NCI-H446 treated with DMSO at 0.1 percent for 48 hours (cell line): ENCODE measurements at places on chromosomes 3 and 15.

DNA sequence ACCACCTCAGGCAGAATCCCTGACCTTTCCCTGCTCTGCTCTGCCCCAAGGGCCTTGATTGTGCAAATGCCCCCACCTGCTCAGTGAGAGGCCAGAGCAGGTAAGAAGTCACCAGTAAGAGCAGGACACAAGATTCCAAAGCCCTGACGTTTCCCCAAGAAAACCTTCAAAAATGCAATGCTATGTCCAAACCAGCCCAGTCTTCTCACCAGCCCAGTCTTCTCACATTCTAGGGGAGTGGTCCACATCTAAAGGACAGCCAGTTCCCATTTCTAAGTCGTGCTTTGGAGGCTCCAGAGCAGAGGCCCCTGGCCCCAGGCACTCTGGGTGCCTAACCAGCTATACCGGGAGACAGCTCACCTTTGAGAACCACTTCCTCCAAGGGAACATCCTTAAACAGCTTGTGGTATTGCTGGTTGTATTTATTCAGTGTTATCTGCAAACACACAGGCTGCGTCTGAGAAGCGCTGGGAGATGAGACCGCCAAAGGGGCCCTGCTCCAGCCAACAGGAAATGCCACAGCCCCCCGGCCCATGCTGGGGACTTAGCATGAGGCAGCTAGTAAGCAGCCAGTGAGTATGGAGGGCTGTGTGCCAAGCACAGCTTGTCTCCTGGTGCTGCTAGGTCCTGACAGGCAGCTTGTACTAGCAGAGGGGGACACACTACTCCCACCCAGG is 29.3 kb downstream of the GRAMD2A start:
- DNase-seq, result no peak

DNA sequence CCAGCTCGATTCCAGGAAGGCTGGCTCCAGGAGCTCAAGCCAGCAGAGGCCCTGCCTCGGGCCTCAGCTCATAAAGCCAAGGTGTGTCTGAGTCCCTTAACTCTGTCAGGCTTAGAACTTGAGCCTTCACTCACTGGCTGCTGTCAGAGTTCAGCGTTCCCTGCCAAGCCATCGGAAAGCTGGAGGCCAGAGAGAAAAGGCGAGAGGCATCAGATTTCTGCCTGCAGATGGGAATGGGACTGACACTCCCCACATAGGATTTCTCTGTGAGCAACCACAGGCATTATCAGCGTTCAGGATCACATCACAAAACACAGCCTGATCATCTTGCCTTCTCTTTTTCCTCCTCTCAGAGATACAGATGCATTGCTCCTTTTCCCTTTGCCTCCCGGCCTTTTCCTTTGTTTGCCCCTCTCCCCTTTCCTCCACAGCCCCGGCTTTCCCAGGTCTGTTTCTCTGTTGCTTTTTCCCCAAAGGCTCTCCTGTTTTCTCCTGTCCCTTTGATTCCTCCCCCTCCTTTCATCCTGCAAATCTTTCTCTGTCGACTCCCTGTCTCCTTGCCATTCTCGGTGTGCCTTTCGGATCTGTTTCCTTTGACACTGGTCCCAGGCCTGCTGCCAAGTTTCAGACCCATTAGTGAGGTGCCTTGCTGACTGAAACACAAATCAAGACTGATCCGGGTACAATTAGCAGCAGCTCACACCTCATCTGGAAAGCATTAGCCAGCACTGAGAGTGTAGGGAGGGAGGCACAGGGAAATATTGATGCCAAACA is 44.5 kb upstream of the BOC start:
- peak; percentile 99 for DNase-seq

DNA sequence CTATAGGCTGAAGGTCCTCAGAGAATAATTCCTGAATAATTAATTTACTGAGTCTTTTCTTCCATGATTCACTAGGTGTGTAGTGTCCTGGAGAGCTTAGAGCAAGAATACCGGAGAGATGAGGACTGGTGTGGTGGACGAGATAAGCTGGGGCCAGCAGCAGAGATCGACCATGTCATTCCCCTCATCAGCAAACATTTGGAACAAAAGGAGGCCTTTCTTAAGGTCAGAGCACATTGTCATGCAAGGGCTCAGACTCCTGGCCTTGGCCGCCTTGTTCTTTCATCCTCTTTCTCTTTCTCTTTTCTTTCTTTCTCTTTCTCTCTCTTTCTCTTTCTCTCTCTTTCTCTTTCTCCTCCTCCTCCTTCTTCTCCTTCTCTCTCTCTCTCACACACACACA is 291.4 kb upstream of the UMPS start:
- DNase-seq, result no peak

DNA sequence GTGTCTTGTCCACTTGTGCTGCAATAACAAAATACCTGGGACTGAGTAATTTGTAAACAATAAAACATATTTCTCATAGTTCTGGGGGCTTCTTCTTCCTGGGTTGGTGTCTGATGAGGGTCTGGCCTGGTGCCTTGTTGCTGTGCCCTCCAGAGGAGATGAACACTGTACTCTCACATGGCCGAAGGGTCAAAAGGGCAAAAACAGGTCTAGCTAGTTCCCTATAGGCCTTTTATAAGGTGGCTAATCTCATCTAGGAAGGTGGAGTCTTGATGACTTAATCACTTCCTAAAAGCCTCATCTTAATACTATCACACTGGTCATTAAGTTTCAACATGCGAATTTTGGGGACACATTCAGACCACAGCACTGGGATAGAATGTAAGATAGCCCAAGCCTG is 228.4 kb downstream of the TLE3 start:
- no peak for DNase-seq

DNA sequence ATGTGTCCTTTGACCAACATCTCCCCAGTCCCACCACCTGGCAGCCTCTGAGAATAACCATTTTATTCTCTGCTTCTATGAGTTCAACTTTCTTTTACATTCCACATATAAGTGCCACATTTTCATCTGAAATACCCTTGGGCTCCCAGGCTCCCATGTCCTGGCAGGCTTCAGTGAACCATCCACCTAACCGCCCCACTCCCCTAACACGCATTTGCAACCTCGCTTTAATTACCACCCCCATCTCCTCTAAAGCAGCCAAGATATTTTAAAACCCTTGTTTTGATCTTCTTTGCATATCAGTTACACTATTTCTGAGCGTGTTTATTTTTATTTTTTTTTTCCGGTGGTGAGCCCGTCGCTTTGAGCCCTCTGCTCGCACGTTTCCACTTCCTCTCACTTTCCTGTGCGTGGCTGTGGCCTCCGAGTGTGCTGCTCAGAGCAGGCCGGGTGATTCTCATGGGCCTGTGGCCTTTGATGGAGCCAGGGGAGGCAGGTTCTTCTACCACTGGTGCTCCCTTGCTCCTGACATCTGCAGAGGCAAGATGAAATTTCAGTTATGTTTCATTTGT is 195.4 kb upstream of the LPP start:
- no peak for DNase-seq

GRCh38 chr3:42590989-42591756 is 513 bp downstream of the SS18L2 start:
- DNase-seq, result no peak

- no peak for DNase-seq
These were observed 577.7 kb downstream of the MECOM start for GRCh38 chr3:169085827-169086226.

DNA sequence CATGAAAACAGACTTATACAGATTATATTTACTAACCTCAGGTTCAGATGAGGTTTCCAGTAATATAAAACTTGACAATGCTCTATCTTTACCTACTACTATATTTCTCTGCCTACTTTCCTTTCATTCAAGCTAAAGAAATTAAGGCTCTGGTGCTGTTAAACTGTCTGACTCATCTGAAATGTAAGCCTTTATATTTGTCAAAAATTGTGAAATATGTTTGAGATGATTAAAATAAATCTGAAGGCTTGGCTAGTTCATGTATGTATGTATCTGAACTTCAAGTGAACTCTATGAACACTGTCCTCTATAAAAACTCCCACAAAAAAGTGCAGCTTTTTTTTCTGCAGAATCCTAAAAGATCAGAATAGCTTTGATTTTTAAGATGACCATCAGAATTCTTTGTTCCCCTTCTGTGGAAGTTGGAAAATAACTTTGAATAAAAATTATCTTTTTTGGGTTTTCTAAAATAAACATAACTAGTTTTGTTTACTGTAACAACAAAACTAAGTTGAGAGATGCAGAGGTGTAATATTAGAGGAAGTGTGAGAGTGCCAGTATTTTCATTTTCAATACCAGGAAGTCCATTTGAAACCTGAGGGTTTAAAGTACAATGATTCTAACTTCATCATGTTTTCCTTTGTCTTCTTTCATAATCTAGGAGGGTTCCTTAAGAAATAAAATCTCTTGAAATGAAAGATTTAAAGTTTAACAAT is 42.2 kb downstream of the ILDR1 start:
- DNase-seq, result no peak

GRCh38 chr3:60912876-60913275 is 338.4 kb downstream of the FHIT start:
- no peak for DNase-seq

- DNase-seq, result no peak
These were observed 74.6 kb upstream of the ACAD9 start for GRCh38 chr3:128804811-128805155.

GRCh38 chr3:120353463-120353862 is 4.3 kb upstream of the LRRC58 start:
- DNase-seq, result no peak

DNA sequence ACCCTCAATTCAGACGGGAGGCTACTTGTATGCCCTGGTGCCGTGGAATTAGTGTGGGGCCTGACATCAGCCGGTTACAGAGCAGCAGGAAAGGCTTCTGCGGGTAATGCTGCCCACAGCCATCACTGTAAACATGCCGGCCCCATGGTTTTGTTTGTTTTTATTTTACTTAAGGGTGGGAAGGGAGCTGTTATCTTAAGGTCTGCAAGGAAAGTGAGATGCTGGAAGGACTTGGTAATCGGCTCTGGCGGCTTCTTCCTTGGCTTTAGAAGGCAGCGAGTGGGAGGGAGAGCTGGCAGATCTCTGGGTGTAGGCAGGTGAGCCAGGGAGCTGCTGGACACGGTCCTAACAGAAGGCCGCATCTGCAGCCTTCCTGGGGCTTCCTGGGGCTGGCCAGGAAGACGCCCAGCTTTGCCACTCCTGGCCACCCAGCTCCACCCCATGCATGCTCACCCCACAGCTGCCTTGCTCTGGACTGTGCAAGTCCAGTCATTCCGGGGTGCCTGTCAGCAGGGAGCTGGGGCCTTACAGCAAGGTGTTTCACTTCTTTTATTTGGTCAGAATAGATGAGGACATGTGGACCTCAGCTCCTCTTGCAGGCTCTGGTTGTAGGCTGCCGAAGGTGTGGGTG is 54.1 kb upstream of the FURIN start:
- DNase-seq, result no peak

DNA sequence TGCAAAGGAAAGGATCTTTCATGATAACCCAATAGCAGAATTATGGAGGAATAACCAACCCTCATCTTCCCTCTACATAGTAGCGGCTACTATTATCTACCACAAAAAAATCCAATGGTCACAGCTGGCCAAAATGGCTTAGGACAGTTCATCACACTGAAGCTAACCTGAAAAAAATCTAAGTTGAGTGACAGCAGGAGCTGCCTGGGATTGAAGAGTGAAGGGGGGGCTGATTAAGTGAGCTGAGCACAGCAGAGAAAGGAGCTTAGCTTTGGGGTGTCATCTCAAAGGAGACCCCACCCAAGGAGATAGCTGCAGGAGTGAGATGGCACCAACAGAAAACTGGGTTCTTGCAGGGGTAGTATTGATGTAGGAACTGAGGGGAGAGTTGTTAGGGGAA is 33.6 kb downstream of the CCNL1 start:
- DNase-seq, result no peak

DNA sequence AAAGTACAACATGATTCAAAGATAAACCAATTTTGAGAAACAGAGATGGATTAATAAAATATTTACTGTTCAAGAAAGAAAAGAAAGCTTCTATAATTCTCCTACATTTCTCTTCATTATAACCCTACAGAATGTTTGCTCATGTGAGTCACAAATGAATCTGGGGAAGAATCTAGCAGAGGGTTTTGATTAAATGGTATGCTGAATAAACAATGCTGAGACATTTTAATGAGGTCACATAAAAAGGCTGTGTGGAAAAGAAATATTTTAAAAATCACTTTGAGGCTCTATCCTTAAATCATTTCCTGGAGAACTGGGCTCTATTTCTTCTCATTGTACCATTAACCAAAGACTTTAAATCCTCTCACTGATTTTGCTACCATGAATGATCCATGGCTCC is 727.7 kb downstream of the NTRK3 start:
- DNase-seq, result no peak

- DNase-seq, result no peak
These were observed 126.9 kb downstream of the CCNL1 start for GRCh38 chr3:157033001-157033400.

DNA sequence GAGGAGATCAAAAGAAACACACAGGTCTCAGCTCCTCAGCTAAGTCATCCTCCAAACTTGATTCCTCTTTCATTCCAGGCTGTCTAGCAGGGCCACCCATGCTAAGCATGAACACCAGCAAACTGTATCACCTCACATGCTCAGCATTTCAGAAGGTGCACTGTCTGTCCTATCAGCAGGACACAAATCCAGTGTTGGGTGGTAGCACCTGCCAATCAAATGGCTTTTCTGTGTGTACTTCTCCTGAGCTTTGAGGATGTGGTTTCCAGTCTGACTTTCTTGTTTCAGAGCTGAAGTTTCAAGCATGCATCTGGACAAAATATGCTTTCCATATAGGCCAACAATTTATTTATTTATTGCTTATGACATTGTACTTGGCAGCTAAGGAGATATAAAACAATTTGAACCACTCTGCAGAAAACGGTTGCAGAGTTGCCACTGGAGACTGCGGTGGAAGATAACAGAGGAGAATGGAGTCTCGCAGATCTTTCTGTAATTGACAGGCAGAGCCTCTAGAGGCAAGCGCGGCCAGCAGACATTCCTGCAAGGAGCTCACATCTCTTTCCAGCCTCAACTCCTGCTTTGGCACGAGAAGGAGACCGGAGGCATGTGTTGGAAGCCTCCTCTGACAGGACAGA is 167.1 kb upstream of the WNT5A start:
- no peak for DNase-seq

DNA sequence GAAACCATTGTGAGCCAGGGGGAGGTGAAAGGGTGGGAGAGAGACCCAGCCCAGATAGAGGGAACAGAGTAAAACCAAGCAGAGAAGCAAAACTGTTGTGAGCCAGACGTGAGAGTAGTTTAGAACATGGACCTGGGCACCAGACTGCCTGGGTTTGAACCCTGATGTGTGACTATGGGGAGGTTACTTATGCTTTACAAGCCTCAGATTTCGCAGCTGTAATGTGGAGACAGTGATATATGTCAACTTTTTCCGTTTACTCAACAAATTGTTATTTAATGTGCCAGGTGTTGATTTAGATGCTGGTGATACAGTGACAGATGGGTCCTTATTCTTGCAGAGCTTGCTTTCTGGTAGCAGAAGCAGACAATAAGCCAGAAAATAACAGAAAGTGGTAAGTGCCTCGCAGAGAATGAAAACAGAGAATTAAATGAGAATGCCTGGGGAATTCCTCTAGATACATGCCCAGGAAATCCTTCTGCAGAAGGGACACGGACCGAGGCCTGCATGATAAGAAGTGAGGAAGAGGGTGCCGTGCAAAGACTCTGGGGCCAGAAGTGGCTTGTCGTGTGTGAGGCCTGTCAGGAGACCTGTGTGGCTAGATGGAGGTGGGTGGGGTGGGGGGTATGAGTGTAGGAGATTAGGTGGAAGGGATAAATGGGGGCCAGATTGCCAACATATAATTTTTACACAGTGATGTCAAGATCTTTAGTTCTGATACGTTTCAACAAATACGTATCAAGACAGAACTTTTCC is 15.0 kb downstream of the KAT2B start:
- peak; percentile 23 for DNase-seq

- DNase-seq, result no peak
These were observed 73.1 kb downstream of the VPS8 start for GRCh38 chr3:184885112-184885511.

- no peak for DNase-seq
These were observed 102.1 kb upstream of the ARPP21 start for GRCh38 chr3:35537265-35537664.
